Effector CD4-positive, alpha-beta T cell (primary cell): ENCODE measurements at places on chromosomes 7 and 10.
A peak's percentile ranks its signal among the peaks of the same experiment; 100 is the strongest.

GRCh38 chr10:6053303-6053702, 8.9 kb downstream of the IL2RA start:
- DNase-seq = no peak

GRCh38 chr10:129727071-129727470, 237.0 kb downstream of the EBF3 start:
- DNase-seq = no peak

- no peak for DNase-seq
Observed at GRCh38 chr10:68900427-68901104, 549 bp upstream of the DDX50 start.

DNA sequence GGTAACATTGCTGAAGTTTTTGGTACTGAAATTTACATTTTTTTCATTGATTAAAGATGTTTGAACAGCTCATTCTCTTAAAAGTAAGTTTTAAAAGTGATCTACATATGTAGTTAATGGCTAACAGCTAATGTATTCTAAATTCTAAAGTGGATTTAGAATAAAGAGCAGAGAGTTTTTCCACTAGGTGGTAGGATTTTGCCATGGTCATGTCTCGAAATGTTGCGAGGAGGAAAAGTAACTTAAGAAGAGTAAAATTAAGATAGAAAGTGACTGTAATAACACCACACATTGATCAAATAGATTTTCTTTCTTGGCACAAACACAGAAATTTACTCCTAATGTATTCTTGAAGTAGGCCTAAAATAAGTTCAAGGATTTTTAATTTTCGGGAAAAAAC, 19.8 kb downstream of the LSMEM1 start:
- no peak for DNase-seq

- no peak for DNase-seq
Observed at GRCh38 chr7:134701272-134701671, 54.6 kb downstream of the BPGM start.

DNA sequence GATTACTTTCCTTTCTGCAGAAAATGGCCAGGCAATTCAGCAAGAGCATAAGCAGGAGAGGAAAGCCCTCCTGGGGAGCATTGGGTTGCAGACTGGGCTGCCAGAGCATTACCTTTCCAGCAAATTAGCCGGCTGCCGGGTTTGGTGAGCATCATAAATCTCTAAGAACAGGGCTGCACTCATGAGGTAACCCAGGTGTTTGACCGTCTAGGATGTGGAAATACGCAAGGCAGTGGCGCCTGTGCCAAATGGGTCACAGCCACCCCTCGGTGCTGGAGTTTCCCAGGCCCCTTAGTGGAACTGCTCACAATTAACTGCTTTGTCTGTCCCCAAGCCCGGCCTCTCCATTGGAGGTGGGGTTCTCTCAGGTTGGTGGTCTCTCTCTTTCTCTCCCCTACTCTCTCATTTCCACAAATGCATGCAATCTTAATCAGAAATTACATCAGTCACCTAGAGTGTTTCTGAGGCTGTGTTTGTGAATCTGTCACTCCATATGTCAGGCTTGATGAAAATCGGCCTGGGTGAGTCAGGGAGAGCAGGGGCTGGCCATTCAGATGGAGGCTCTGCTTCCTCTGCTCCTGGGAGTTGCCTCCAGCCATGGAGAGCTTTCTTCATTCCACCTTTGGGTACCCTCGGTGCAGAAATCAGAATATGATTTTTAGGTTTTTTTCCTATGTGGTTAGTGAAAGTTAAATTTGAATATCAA, 26.7 kb downstream of the PTN start:
- DNase-seq = no peak

- DNase-seq = peak; percentile 40
Observed at GRCh38 chr7:92133737-92134270, 473 bp downstream of the CYP51A1 start.

DNA sequence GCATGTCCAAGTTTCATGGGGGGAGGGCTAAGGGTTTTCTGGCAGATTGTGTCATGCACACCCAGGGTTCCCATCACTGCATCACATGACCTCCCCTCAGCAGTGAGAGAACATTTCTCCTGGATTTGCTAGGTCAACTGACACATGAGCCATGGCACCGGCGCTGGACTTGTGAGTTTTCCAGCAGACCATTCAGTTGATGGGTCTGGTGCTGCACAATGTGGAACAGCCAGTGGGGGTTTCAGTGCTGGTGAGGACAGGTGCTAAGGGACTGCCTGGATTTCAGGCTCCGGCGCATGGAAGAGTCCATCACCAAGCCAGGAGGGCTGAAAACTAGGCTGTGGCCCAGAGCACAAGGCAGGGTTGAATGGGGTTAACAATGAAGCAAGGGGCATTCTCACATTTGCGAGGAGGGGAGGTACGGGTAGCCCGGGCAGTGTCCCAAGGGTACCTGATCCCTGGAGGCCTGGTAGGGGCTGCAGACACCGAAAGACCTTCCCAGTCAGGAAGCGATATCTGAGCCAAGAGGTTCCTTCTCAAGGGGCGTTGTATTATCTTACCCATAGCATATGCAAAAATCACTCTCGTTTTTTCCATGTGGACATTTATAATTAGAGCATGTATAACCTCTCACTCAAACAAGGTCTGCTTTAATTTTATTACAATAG, 203.0 kb downstream of the TNS3 start:
- no peak for DNase-seq

DNA sequence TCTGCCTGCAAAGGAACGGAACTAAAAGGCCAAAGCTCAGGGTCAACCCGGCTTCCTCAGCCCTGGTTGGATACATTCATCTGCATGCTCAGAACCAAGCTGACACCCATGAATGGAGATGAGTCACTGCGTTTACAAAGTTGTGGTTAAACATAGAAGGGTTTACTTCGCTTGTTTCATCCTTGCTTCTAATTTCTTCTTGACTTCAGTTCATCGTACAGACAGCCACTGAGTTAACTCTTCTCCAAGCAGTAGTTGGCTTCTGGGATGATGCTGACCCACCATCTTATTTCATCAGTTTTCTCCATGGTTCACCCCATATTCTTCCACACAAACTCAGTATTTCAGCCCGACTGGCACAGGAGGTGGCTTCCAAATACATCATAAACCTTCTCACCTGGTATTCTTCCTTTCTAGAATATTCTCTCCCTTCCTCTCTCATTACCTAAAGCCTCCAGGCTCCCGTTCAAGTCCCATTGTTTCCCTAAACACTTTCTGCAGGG, 166.3 kb upstream of the RNF32 start:
- DNase-seq = no peak

GRCh38 chr7:25567430-25567829, 339.1 kb upstream of the NPVF start:
- no peak for DNase-seq

DNA sequence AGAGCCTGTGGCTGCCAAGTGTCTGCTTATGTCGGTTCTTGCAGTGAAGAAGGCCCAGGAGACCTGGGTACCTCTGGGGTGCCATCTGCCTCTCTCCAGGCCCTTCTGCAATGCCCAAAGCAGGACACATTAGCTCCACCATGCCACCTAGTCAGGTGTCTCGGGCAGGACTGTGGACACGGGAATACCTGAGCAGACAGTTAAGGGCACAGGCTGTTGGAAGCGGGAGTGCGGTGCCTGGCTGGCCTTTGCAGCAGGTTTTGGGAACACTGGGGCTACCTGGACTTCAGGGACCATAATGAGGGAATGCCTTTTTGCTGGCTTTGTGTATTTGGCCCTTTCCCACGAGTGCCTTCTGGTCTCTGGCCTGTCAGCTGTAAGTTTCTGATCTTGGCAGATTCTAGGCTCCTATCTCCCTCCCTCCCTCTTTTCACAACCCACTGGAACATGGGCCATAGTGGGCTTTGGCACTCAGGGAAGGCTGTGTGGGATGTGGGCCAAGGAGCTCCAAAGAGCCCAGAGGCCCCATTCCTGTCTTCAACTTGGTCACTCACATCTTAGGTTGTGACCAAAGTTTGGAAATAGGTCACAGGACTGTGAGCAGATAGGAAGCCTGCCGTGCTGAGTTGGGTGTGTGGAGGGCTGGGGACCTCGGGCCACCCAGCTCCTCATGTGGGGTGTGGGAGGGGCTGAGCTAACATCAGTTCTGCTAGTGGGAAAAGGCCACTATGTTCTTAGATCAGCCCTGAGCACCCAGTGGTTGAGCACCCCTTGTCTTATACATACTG, 41.5 kb upstream of the CXCL12 start:
- DNase-seq = no peak

GRCh38 chr10:24457661-24458318, 248.9 kb downstream of the KIAA1217 start:
- no peak for DNase-seq

- no peak for DNase-seq
Observed at GRCh38 chr10:88116971-88117626, 253.7 kb downstream of the PTEN start.

DNA sequence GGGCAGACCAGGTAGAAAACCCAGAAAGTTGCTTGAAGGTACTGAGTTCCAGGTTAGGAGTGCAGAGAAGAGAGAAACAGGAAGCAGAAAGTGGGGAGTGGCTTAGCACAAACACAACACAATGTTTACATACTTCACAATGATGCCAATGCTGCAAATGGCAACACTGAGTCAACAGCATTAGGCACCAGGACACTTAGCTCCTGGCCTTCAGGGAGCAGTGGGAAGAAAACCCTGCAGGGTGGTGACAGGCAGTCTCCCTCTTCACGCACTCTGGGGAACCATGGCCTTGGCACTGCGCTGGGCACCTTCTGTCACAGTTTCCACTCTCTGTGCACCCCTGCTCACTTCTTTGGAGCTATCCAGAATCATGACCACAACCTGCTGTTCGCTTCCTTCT, 7.3 kb downstream of the ICA1 start:
- DNase-seq = no peak

DNA sequence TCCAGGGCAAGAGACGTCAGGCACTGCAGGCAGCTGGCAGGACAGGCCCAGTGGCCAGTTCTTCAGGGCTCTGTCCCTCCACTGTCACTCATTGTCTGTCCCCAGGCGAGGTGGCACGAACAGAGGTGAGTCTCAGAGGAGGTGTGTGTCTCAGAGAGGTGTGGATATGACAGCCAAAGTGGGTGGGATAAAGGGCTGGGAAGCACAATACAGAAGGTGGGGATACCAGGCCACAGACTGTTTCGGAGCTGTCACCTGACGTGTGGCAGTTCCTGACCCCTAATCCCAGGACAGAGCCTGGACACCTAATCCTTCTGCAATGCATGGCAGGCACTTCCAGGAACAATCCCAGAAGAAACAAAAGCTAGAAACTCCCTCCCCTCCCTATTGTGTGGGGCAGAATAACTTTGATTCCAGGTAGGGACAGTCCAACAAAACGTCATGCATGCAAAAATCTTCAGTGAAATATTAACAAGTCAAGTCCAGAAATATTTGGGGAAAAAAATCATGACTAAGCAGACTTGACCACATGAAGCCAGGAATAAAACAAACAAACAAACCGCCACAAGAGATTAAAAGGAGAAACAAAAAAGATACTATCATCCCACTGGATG, 11.6 kb downstream of the KLRG2 start:
- DNase-seq = no peak

- DNase-seq = no peak
Observed at GRCh38 chr10:33791272-33791660, 456.8 kb upstream of the NRP1 start.

GRCh38 chr7:24779283-24779655, 22.0 kb upstream of the GSDME start:
- DNase-seq = no peak

DNA sequence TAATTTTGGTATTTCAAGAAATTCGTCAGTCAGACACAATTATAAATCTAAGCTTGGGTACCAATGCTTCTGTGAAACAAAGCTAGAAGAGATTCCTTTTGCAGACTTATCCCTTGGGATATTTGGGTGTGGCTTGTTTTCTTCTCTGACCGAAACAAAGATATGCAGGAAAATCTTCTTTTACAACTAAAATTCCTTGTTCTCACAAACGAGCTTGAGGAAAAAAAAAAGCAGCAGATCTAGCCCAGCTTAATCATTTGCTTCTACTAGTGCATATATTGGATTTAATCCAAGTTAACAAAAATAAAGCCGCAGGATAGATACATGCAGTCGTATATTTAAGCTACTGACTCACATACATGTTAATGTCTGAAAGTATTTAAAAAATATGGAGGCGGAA, 104.2 kb downstream of the PRTFDC1 start:
- DNase-seq = no peak

GRCh38 chr7:105766421-105767073, 109.9 kb downstream of the ATXN7L1 start:
- no peak for DNase-seq

DNA sequence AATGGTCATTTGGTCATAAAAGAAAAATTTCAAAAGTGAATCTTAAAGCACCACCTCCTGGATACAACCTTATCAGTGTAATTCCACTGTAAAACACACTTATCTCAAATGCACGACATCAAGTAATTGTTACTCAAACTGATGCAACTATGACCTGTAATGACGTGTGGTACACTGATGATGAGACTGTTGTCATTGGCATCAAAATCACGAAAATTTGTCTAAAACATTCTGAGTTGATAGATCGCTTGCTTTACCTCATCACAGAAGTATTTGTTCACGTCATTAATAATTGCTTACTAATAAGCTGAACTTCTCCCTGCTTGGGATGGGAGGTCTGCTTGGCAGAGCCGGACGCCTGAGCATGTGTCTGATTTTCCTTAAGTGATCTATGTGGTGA, 221.8 kb upstream of the KLF6 start:
- DNase-seq = no peak

DNA sequence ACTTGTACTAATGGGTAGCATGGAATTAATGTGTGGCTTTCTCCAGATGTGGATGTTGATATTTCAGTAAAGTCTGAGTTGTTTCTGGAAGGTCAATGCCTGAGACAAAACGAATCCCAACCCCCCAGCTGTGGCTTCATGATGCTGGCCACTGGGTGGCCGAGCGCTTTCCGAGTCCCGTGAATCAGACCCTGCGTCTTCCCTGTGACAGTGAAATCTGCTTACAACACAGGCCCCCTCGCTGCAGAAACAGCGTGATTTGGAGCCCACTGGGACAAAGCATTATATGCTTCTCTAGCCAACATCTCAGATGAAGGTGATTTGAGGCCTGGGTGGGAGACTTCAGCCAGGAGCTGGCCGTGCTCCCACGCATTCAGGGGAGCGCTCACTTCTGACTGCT, 124.7 kb downstream of the WDR37 start:
- DNase-seq = no peak

- no peak for DNase-seq
Observed at GRCh38 chr7:42574685-42575084, 337.2 kb downstream of the C7orf25 start.

GRCh38 chr7:30595436-30596013, 847 bp downstream of the GARS1 start:
- DNase-seq = no peak

DNA sequence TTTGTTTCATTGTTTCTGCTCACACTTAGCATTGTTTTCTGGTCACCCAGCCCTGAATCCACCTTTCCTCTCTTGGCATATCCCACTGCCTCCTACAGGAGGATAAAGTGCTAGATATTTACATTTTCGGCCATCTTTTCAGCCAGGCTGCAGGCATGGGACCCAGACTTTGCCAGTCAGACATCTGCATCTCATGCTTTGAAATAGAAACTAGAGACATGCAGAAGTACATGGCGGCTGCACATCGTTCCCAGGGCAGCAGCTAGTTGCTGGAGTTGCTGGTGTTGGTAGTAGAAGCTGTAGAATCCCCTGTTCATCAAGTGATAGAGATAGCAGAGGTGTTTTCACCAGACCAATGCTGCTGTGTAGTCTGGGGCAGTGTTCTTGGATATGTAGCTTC, 18.7 kb downstream of the STAMBPL1 start:
- DNase-seq = no peak
